ENCODE measurements at places on chromosomes 2 and 18.

DNA sequence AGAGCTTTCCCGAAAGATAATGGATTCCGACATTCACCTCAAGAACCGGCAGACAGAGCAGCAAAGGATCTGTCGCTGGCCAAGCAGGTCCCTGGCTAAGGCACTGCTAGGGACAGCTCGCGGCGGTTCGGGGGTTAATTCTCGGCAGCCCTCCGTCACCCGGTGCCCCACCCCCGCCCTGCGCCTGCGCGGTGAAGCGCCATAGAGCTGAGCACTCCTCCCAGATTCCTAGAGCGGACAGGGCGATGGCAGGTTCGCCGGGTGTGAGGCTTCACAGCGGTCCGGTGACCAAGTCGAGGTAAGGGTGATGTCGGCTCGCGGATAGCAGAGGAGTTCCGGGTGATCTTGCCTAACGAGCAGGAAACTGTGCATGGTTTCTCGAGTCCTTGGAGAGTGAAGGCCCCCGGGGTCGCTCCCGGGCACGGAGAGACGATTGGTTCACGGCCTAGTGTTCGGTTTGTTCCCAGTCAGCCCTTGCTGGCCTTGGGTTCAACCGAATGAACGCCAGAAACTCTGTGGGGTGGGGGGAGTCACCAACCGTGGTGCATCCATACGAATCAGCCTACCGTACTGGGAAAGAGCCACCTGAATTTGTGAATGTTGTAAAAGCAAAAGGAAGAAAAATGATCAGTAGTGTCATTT lies at the start of gene ZSCAN30:
TSS of gene ZSCAN30 (minus strand) at position 136 of the 642 bp plus-strand sequence. CDS start 25,877 bp downstream, outside the sequence.
- DNase-seq, result peak; percentile 92

DNA sequence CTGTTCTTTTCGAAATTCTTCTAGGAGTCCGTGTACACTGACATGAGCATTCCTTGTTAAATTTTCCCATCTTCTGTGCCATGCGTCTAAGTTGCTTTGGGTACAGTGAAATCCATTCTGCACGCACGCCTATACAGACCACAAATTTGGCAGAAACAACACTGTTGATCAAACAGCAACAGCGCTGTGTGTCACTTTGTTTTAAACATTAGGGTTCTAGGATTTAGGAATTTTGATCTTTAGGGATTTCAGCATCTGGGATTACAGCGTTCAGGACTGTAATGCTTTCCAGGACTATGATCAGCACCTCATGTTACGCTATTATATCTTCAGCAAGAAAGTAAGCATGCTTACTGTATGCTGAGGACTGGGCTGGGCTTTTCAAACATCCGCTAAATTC lies 47.1 kb upstream of the FHL2 start:
- no peak for DNase-seq

GRCh38 chr2:36889795-36890194 lies 76.5 kb downstream of the STRN start:
- no peak for DNase-seq

DNA sequence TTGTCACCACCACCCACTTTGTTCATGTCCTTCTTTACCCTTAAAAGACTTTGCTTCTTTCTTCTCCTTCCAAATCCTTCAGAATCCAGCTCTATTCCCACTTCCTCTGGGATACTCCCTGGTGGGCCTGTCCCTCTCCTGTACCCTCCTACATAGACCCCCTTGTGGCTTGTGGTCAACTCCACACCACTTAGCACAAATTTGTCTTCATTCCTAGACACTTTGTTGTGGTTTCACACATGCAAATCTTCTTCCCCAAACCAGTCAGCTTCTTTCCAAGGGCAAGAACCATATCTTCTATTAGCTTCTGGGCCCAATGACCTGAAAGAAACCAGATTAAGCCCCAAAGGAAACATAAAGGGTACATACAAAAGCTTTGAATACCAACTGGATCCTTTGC lies 342.4 kb downstream of the TNS1 start:
- no peak for DNase-seq

- DNase-seq, result no peak
Measured at GRCh38 chr2:53303012-53303578, 464.5 kb upstream of the CHAC2 start.

DNA sequence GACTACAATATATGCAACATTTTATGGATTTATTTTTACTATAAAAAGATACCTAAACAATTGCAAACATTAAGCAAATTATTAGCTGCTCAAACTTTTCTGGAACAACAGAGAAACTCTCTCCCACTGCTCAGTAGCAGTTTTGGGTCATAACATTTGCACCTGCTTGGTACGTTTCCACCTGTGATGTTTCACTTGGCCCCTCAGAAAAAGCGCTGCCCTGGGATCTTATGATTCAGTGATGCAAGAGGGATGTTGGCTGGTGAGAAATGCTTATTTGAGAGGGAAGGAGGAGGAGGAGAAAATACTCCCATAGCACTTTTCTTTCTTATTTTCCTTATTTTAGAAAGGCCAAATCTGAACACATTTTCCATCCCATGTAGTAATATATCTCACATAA lies 9.2 kb downstream of the IRS1 start:
- DNase-seq, result no peak

DNA sequence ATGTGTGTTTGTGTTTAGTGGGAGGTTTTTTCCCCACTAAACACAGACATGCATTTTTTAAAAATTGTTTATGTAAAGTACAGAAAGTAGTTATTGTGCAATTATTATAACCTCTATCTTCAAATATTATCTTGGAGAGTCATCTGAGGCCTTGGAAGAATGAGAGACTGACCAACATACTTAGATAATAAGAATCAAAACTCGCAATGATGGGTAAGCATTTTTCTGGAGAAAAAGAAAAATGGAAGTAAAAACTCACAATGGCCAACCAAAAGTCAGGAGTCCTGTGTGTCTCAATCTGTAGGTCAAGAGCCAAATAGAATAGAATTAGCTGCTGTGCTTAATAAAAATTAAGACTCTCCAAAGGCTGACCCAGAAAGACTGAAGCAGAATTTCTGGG lies 43.0 kb downstream of the MEMO1 start:
- no peak for DNase-seq

DNA sequence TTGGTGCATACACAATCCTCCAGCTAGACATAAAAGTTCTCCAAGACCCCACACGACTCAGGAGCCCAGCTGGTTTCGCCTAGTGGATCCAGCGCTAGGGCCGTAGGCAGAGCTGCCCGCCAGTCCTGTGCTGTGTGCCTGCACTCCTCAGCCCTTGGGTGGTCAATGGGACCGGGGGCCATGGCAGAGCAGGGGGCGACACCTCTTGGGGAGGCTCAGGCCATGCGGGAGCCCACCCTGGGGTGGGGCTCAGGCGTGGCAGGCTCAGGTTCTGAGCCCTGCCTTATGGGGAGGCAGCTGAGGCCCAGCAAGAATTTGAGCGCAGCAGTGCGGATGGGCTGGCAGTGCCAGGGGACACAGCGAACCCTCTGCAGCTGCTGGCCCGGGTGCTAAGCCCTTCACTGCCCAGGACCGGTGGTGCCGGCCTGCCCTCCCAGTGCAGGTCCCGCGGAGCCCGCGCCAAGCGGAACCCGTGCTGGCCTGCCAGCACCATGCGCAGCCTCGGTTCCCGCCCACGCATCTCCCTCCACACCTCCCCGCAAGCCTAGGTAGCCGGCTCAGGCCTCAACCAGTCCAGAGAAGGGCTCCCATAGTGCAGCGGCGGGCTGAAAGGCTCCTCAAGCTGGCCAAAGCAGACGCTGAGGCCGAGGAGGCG lies 1566.6 kb upstream of the SLC39A10 start:
- no peak for DNase-seq

DNA sequence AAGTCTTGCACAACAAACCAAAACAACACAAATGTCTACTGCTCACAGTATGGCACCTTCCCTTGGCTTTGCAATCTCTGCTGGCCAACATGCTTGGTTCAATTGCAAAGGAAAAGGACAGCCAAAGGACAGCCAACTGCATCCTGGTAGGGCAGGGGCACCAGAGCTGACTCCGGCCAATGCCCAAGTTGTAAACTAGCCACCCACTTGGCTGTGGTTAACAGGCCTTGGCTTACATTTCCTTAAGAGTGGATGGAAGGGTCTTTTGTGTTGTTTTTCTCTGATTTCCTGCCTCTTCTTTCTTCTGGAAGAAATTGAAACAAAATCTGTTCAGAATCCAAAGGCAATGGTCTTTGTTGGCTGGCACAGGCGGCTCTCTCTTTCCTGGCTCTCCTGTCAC lies 119.1 kb upstream of the TRIB2 start:
- no peak for DNase-seq

GRCh38 chr2:101160454-101160853 lies 9.3 kb upstream of the TBC1D8 start:
- no peak for DNase-seq

- DNase-seq, result no peak
Measured at GRCh38 chr18:48926420-48926857, 24.3 kb downstream of the SMAD7 start.

DNA sequence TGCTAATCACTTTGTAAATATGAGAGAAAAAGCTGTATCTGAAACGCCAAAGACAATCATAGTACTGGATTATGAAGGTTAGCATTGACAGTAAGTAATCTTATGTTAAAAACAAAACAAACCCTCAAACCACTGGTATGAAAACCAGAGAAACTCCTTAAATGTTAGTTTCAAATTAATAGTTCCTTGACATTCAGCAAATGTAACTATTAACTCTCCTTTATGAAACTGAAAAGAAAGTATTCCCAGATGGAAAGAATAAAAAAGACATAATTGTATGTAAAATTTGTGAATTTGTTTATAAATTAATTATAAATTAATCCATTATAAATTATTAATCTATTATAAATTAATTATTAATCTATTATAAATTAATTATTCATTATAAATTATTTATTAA lies 12.3 kb downstream of the FASTKD1 start:
- no peak for DNase-seq

GRCh38 chr2:135096665-135097446 lies 44.8 kb downstream of the RAB3GAP1 start:
- no peak for DNase-seq

- no peak for DNase-seq
Measured at GRCh38 chr2:48900321-48901014, 144.9 kb upstream of the LHCGR start.

DNA sequence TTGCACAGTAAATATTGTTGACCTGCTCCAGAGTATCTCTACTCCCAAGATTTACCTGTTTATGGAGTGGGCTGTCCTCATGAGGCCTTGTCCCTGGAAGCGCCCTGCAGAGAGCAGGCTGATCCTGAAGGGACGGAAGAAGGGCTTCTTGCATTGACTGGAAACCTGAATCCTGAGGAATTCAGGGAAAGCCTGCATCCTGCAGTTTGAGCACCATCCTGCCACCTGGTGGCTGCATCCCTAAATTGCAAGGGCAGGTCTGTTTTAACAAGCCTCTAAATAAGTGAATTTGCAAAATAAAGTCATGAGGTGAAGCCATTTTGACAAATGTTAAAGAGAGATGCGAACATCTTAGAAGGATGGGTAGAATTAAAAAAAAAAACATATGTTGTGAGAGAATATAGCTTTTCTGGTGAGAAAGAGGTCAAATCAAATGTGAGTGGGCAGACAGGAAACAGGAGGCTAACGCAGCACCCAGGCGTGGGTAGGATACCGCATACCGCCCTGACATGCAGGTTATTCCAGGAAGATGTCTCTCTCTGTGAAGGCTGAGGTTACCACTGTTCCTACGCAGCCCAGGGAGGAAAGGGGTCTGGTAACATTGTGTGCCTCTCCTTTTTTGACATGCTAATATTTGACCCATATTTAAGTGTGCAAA lies 754.9 kb downstream of the RNF144A start:
- DNase-seq, result peak; percentile 19

DNA sequence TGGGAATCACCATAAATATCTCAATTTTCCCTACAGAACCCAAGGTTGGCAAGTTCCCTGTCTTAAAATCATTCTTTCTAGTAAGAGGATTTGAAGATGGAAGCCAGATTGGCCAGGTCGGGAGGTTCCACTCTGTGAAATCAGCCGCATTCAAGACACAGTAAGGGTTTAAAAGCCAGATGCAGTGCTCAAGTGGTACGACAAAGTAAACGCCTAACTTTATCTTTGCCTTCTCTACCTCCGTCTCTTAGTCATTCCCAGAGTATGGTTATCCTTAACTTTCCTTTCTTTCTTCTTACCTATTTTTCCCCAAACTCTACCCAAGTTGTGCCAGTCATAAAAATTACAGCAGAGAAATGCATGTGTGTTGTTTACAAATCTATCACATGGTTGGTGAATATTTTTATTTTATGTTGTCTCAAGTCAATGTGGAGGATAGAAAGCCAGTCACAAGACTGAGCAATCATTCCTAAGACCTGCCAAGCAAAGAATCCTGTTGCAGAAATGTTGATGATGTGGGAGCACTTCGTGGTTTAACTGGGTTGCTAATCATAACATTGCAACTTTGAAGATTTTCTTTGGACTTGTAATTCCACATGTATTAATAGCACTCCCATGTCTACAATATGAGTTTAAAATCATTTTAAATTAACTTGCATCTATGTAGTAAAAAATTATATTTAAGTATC lies 62.6 kb downstream of the SLC40A1 start:
- DNase-seq, result no peak

DNA sequence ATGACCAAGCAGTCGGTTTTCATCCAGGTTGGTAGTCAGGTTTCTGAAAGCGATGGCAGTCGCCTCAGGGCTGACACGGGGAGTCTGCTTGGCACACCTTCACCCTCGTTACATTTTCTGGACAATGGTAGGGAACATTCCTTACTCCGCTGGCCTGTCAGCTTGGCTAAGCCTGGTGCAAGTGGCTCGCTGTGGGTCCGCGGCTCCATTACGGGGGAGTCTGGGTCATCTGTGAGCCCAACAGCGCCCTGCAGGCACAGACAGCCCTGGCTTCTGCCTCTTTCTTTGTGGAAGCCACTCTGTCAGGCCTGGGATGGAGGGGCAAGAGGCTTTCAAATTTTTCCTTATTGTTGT lies 95.6 kb downstream of the HDAC4 start:
- no peak for DNase-seq

DNA sequence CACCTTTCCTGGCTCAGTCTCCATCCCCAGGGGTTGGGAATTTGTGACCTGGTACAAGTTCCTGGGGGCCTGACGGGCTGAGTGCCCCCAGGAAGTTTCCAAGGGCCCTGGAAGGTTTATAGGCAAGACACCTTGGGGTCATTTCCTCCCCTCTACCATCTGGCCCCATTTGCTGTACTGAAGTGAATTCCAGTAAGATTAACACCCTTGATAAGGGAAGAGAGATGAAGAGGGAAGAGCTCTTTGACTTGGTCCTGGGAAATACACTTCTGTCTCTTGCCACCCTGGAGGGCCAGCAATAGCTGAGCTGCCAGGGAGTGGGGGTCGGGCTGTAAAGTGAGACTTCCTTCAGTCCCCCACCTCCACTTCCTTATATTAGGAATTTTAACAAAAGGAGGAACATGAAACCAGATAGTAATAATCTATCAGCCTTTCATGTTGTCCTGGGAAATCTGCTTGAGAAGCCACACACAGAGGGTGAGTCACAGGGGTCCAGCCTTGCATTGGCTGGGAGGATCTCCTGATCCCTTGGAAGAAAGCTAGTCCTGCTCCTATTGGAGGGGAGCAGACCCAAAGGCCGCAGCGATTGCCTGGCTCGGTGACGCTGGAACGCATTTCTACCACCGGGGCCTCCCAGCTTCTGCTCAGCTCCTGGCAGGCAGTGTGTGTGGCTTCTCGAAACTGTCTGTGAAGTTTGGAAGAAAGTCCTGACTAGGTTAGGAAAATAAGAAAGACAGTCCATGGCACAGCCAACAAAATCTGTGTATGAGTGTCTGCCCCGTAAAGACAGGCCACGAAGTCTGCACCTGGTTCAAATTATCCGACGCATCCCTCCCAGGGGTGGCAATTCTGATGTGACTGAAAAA lies 87.3 kb downstream of the ACAA2 start:
- no peak for DNase-seq

Data from Jurkat, Clone E6-1 (cell line).